Erythroblast (primary cell): ENCODE measurements at places on chromosomes 13 and 19.

DNA sequence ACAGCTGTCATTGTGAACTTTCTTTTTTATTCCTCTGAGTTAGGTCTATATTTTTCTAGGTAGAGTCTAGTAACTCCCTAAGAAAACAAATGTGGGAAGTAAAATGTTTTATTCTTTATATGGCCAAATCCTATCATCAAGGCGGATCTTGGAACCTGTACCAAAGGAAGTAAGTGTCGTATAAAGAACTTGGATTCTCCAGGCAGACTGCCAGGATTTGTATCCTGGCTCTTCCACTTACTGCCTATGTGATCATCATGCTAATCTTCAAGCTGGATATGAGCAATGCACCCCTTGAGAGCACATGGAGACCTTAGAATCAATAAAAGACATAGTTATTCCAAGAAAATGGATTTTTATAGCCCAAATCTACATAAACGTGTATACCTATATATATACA is 286.5 kb downstream of the PCDH17 start:
- no peak for DNase-seq

DNA sequence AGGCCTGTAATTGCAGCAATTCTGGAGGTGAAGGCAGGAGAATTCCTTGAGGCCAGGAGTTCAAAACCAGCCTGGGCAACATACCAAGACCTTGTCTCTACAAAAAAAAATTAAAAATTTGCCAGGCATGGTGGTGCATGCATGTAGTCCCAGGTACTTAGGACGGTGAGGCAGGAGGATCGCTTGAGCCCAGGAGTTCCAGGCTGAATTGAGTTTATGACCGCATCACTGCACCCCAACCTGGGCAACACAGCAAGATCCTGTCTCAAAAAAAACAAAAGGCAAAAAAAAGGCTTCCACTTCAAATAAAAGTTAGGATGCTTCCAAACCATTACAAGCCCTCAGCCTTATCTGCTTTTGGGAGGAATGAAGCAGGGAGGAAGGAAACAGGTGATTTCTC is 5.2 kb downstream of the ZNF577 start:
- DNase-seq: no peak

DNA sequence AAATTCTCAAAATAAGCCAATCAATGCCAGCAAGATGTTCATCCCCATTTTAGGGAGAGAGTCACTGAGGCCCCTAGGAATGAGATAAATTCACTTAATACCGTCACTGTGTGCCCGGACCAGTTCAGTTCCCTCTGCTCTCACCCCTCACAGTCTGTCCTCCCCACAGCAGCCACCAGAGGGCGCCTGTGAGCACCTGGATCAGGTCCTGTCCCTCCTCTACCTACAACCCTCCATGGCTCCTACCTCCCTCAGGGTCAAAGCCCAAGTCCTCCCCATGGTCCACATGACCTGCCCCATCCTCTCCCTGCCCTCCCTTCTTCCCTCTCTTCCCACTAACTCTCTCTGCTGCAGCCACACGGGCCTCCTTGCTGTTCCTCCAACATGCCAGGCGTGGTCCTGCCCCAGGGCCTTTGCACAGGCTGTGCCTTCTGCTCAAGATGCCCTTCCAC is 42.0 kb upstream of the NFIC start:
- DNase-seq: peak; percentile 76

GRCh38 chr19:8505680-8506401 is 3.4 kb upstream of the PRAM1 start:
- peak; percentile 63 for DNase-seq

DNA sequence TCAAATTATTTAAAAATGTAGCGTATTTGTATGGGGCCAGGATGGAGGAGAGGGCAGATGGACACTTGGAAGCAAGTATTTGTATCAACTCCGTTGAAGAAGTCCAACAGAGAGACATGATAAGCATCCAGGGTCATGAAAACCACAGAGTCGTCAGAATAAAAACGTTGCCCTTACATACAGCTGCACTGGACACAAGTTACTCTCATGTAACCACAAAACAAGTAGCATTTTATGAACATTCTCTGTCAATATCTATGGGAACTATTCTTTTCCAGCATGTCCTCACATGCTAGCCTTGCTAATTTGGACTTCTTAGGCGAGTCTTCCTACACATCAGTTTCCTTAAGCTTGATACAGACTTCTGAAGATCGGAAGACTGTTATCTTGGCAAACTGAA is 35.0 kb downstream of the EFNB2 start:
- DNase-seq: no peak

DNA sequence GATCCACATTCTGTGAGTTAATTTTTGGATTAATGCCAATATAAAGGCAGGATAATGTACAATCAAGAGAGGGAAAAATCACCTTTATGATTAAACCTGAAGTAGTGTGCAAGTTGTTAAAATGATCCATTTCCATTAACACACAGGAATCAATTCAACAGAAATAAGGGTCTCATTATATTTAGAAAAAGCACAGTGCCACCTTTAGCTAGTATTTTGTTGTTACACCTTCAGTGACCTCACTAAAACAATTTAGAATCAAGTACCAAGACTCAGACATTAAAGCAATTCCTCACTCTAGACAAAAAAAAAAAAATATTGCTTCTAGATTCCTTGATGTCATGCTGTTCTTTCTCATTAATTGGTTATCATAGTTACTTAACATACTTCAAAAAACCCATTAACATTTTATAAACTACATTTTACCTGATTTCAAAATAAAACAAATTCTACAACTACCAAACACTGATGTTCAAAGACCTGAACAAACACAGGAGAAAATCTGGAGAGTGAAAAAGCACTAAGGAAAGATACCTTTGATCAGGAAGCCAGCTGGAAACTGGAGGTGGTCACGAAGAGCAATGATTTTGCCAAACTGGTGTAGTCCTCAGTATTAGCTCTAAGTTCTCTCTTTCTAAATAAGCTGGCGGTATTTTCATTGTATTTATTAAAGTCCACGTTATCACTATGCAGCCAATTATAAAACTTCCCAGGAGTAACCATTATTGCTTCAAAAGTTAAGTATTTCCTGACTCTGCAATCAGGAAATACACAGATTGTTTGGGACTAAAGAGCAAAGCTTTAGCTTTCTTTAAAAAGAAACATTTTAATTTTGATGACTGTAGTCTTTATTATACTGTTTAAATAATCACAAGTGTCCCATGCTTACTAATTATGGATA is 115.3 kb downstream of the TBC1D4 start:
- DNase-seq: no peak

- DNase-seq: no peak
Measured at GRCh38 chr13:66154976-66155375, 1075.2 kb downstream of the PCDH9 start.

GRCh38 chr13:72647422-72647821 is 80.0 kb downstream of the MZT1 start:
- no peak for DNase-seq

DNA sequence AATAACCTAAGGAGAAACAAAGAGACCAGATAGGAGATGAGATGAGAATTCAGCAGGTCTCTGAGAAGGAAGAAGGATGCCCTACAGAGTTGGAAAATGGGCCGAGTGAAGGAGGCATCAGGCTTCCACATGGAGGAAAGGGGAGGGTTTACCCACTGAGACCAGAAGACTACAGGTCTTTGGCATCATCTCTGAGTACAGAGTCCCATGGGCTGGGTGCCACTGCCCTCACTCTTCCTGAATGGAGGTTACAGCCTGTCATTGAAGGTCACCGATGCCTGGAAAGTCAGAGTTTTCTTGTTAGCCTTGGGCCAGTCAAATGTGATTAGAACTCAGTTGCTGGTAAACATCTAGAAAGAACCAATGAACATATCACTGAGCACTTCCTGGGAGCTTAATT is 9.9 kb downstream of the ZNF302 start:
- no peak for DNase-seq

GRCh38 chr13:32548837-32549236 is 10.2 kb upstream of the N4BP2L2 start:
- DNase-seq: no peak

DNA sequence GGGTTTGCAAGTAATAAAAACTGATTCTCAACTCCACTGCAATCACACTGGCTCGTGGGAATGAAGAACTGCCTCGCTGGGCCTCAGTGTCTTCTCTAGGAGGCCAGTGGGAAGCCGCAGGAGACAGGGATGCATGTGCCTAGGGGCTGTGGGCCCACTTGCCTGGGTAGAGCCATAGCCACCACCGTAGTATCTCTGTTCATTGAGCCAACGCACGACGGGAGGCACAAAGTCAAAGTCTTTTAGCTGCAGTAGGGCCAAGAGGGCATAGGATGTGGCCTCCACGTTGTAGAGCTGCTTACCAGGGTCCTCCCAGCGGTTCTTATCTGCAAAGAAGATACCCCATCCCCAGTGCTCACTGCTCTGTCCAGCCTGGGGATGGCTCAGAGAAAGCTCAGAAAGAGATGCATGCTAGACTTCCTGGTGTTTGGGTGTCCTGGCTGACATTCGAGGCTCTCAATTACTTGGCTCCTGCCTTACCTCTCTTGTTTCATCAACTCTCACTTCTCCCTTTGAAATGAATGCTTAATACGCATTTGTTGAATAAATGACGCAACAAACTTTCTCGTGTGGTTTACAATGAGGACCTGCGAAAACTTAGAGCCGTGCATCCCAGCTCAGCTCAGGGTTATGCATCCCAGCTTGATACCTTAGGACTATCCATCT is 16.1 kb upstream of the TNFSF14 start:
- DNase-seq: no peak

DNA sequence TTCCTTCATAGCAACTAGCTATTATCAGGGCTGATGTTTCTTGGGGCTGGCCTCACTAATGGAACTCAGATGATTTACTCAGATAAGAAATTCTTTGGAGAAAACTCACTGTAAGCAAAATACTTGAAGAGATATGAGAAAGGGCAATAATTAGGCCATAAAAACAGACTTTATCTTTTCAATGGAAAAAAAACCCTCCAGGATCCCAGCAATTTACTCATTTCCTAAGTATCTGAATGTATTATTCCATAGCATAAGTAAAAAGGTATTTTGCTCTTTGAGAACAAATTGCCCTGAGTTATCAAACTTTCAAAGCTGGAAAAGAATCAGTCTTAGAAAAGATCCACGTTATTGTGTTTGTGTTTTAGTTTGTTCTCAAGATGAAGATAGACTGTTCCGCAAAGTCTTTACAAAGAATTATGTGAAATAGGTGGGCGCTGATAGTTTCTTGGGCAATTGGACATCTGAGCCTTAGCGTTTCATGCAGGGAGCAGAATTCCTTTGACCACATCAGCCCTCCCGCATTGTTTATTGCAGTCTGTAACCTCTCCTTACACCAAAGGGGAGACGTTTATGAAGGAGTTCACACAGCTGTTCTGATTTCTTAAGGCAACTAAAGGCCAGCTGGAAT is 29.1 kb upstream of the CSNK1A1L start:
- no peak for DNase-seq

DNA sequence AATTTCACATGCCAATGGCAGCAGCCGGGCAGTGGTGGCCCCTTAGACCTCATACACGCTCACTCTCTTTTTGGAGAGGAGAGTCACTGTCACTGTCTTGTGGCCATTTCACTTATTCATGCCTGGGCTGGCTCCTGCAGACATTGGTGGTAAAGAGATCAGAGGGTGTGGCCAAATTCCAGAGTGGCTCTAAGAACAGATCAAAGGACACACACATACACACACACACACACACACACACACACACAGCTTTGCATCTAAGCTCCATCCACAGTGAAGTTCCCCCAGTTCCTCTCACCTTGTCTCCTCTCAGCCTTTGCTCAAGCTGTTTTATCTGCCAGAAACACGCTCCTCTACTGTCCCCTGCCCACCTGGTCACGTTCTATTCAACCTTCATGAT is 46.5 kb upstream of the KPNA3 start:
- peak; percentile 6 for DNase-seq

DNA sequence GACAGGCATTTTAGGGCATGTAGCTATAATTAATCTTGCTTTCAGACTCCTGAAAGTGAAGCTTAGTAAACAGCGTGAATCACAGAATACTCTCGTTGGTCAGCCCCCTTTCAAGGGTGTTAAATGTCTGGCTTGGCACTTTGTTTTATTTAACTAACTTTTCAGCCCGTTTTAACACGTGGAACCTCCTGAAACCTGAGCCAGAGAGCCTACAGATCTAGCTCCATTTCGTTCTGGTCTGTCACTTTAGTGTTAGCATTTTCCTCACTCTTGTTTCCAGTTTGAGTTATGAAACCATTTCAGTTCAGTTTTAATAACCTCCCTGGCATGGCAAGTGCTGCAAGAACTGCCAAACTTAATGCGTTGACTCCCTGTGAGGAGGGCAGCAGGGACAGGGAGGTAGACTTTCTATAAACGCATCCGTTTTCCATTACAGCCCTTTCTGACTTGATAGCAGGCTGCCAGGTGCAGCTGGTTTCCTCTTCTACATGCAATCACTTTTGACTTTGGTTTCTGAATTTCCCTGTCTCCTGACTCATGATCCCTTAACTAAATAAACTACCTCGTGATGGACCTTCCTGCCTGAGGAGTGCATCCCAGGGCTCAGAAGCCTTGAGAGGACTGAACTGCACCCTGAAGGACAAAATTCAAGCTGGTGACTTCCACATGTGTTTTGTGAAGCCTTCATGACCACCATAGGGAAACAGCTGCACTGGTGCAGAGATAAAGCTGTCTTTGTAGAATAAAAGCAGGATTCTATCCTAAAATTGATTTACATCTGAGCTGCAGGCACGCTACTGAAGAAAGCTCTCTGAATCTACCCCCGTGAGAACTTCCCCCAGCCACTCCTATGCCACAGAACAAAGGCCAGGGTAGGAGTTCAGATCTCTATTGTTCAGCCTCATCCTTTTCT is 192.6 kb downstream of the DLEU7 start:
- DNase-seq: no peak

DNA sequence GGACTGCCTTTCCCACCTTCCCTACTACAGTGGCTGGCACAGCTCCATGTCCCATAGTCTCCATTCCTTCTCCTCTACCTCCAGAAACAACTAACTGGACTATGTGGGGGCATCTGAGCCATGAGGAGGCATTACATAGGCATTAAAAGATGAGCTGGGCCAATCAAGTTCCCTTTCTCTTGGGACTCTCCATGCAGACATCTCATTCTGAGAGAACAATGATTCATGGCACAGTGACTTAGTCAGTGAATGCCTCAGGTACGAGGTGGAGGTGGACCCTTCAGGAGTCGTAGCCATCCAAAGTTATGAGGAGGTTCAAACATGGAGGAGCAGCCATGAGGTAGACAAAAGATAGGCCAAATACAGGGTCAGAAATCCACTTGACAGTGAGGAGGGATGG is 70.0 kb downstream of the GPC6 start:
- no peak for DNase-seq
